ENCODE measurements at places on chromosomes 2 and 18. TPM values are rescaled to one million over a fixed set of nuclear protein-coding genes. Genes with fewer than 3 reads are reported as not detected.

CTAGE1 gene
- total RNA-seq, result not detected

DNA sequence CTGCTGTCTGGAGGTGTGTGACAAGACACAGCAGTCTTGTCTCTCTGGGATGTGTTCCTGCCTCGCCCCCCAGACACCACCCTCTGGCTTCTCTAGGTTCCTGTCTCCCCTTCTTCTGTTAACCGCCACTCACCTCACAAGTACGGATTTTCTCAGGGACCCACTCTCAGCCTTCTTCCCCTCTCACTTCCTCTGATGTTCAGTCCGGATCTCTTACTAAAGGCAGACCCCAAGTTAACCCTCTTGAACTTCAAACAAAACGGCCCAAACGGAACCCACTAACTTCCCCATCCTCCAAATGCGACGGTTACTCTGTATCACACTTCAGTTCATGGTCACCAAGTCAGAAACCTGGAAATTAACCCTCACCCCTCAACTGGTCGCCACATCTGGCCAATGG lies 32.0 kb downstream of the B4GALT6 start:
- DNase-seq, result no peak
- H3K4me1 ChIP-seq, result no peaks in the 10 kb centered on the region
- H3K27ac ChIP-seq, result no peak overlapping the region
- no peaks in the 10 kb centered on the region for H3K27me3 ChIP-seq

DES gene
- total RNA-seq, result 85.0 TPM

CYB5A gene
- total RNA-seq, result 264 TPM

All from Peyer's patch (tissue), 4 donors.